NCI-H1048 (cell line): ENCODE measurements at places on chromosomes 1 and 21.
A peak's percentile ranks its signal among the peaks of the same experiment; 100 is the strongest.

GRCh38 chr1:235631816-235632215, 17.8 kb downstream of the GNG4 start:
- DNase-seq: no peak

DNA sequence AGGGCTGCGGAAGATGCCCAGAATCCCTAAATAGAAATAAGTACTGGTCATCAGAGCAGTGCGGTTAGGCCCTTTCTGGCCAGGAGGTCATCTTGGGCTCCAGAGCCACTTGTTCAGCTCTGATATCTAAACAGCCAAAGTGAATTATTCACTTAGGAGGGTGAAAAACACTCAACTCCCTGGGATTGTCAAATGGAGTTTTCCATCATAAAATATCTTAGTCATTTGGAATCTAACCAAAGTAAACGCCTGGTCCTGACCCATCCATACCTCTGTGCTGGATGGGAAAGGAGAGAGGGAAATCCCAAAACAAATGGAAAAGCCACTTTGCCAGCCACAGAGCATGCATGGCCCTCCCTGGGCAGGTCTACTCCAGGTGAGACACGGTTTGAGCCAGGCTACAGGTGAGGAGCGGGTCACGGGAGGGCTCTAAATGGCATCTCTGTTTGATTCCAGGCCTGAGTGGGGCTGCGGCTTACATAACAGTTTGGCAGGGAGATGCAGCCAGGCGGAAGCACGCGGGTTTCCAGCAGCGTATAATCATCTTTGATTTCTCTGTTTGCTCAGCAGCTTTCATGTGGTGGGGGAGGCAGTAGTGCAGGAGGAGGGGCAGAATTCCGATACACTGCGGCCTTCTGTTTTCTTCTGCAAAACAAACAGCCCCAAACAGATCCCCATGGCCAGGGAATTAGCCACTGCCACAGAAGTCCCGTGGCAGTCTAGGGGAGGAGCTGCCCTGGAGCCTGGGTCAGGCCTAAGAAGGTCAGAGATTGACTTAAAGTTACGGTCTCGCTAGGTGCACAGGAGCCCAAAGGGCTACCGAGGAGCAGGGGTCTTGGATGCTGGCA, 59.1 kb upstream of the ZNF648 start:
- DNase-seq: peak; percentile 96

DNA sequence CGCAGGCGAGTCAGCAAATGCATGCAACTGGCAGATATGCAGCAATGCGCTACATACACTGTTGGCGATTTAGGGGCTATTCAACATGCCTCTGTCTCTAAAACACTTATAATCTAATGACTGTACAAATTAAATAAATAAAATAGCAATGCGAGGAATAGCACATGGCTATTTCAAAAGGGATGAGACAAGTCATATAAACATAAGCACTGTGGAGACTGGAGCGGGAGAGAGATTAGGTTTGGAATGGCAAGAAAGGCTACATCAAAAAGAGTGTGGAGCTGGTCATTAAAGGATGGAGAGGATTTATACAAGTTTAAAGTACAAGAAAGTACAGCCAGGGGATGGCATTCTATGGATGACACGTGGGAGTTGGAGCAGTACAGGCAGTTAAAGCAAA, 523.5 kb upstream of the CAMK1G start:
- DNase-seq: no peak

GRCh38 chr1:33137800-33138199, 44.0 kb downstream of the TRIM62 start:
- DNase-seq: no peak

- no peak for DNase-seq
Observed at GRCh38 chr1:89530444-89531089, 5.9 kb downstream of the LRRC8B start.

GRCh38 chr1:174996476-174996875, 3.3 kb upstream of the CACYBP start:
- no peak for DNase-seq

DNA sequence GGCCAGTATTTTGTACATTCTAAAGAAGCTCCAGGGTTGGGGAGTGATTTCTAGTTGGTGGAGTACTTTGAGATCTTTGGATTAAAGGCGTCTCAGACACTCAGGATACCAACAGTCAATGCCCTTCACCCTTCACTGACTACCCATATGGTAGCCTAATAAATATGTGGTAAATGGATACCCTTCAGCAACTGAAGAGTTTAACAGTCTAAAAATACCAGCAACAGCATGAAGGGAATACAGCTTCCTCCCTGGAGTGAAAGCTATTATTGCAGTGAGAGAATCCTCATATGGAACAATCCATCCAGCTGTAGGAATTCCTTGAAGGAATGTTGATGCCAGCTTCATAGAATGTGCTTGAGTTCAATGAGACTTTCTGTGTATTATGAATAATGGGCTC, 26.8 kb downstream of the DNAJC11 start:
- DNase-seq: no peak

- no peak for DNase-seq
Observed at GRCh38 chr1:232968965-232969364, 18.6 kb downstream of the NTPCR start.

- no peak for DNase-seq
Observed at GRCh38 chr21:31754708-31754960, 22.7 kb upstream of the SCAF4 start.
